ENCODE measurements at places on chromosomes 4 and X. TPM values are rescaled to one million over a fixed set of nuclear protein-coding genes. Genes with fewer than 3 reads are reported as not detected.

DNA sequence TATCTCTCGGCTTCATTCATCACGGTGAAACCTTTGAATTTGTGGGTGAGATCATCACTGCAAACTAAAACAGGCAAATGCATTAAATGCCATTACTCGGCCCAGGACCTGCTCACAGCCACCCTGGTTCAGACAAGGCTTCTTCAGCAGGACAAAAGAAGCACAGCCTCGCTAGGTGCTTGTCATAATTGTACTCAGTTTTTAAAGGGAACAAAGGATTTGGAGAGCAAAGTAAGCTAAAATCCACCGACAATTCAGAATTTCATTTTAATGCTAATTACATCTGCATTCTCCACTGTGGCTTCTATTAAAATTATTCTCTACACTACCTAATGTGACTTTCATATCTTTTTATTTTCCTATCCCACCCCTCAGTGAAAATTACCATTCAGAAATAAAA, 57.0 kb downstream of the PCYT1B start:
- H3K4me3 ChIP-seq, result no peak overlapping the region
- H3K36me3 ChIP-seq, result no peaks in the 10 kb centered on the region
- no peaks in the 10 kb centered on the region for H3K4me1 ChIP-seq
- no peak overlapping the region for H3K27ac ChIP-seq

DNA sequence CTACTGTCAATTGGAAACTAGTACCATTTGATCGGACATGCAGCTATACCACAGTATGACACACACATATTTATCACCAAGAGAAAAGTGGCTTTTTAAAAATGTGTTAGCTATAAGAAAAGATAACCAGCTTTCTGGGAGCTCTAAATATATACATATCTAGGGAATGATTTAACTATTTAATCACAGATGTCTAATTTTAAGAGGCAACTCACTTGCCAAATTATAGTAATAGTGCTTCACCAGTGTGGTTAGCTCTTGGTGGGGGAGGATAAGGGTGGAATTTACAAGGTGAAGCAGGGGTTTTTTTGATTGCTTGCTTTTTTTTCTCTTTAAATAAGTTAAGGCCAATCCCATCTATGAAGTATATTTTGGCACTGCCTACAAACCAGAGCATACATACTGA, 547.7 kb upstream of the DIPK2B start:
- DNase-seq, result no peak
- no peak overlapping the region for H3K4me3 ChIP-seq
- peak overlapping the region; percentile 94 for H3K27ac ChIP-seq

DNA sequence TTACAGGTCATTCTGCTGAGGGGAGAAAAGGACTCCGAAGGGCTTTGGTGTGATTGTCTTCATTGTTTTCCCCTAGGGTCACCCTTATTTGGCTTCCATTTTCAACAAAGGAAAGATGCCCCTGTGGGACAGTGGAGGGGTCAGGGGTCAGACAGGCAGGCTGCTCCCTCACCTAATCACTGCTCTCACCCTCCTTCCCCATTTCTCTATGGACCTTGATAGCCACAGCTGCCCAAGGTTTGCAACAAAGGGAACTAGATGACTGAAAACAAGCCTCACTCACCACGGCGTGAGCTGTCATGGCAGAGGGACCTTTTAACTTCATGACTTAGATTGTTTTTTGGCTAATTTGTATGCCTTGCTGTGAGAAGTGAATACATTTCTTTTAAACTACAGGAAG, 40.7 kb downstream of the C4orf51 start:
- H3K4me1 ChIP-seq, result no peaks in the 10 kb centered on the region
- no peak overlapping the region for H3K27ac ChIP-seq
- no peak for DNase-seq
- H3K27me3 ChIP-seq, result no peaks in the 10 kb centered on the region
- H3K4me3 ChIP-seq, result no peak overlapping the region

DNA sequence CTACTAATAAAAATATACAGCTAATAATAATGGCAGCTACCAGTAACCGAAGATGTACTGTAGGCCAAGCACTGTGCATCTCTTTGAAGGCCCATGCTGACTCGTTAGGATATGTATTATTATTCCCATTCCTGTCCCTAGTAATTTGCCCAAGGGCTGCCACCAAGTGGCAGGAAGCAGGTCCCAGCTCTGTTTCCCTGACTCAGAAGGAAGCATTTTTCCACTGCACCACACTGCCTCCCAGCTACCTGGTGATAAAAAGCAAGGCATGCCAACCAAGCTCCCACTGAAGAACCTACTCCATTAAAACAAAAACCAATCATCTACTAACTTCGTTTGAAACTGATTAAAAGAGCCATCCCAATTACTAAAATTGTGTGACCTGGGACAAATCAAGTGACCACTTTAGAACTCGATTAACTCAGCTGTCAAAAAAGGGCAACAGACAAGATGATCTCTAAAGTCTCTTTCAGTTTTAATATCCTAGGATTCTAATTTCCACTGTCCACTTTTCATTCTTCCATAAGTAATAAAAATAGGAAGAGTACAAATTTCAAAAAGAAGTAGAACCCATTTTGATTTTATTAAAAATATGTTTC, 24.3 kb upstream of the PGM2 start:
- no peaks in the 10 kb centered on the region for H3K36me3 ChIP-seq
- DNase-seq, result peak; percentile 86
- H3K27ac ChIP-seq, result no peak overlapping the region
- H3K4me1 ChIP-seq, result no peaks in the 10 kb centered on the region

GRCh38 chrX:17405225-17405969, 30.4 kb downstream of the NHS start:
- peak overlapping the region; percentile 55 for H3K27ac ChIP-seq
- no peaks in the 10 kb centered on the region for H3K27me3 ChIP-seq
- peak; percentile 66 for DNase-seq
- peaks cover 33% of the 10 kb centered on the region for H3K4me1 ChIP-seq
- H3K4me3 ChIP-seq, result 0 out of 2 replicates have a peak overlapping the region, but pooled peaks have one; percentile 1
- no peaks in the 10 kb centered on the region for H3K36me3 ChIP-seq

DNA sequence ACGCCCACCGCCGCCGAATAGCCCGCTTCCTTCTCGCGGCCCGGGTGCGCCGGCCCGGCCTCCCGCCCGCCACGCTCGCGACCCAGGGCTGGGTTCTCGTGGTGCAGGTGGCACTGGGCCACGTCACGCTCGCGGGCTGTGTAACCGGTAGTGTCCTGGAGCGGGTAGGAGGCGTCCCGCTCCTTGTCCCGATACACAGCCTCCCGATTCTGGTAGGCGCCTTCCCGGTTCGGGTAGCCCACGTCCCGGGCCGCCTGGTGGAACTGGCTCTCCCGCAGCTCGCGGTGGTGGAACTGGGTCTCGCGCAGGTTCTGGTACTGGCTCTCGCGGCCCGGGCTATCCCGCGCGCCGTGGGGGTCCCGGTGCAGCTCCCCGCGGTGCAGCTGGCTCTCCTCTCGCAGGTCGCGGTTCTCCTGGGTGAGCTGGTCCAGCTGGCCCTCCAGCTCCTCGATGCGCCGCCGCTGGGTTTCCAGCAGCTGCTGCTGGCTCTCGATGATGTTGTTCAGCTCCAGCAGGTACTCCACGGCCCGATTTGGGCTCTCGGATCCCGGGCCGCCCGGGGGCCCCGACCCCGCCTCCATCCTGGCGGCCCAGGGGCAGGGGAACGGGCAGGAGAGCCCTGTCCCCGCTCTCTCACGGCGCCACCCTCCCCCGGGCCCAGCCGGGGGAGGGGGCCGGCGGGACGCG, 39.3 kb upstream of the IQSEC2 start:
- H3K36me3 ChIP-seq, result no peaks in the 10 kb centered on the region
- H3K4me3 ChIP-seq, result peak overlapping the region; percentile 62
- 0 out of 2 replicates have a peak, but pooled peaks cover 5% of the 10 kb centered on the region for H3K27me3 ChIP-seq
- no peak overlapping the region for H3K27ac ChIP-seq

DNA sequence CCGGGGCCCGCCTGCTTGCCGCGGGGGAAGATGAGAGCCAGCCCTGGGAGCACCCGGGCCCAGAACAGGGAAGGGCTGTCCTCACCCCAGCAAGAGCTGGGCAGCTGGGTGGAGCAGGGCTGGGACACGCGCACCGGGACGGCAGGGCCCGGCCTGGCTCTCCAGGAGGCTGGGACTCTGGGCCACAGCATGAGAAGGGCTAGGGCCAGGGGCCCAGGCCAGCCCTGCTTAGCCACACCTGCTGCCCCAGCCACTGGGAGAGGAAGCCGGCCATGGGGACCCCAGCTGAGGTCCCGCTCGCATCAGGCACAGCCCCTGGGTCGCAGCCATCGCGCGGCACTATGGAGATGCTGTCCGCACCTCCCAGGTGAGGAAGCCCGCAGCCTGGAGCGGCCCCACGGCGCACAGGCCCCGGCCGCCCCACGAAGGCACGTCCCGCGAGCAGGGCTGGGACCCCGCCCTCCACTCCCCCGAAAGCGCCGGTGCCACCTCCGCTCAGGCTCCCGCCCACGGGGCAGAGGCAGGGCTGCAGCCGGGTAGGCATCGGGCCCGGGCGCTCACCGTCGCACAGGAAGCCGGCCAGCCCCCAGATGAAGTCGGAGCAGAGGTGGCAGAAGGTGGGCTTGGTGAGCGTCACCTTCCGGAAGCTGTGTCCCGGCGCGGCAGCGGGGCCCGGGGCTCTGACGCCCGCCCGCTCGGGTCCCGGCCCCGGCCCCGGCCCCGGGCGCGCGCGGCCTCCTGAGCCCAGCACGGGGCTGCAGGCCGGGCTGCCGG, 531 bp downstream of the DGKQ start:
- peak overlapping the region; percentile 68 for H3K4me3 ChIP-seq
- H3K4me1 ChIP-seq, result peaks cover 19% of the 10 kb centered on the region
- no peak for DNase-seq
- H3K27me3 ChIP-seq, result no peaks in the 10 kb centered on the region

DNA sequence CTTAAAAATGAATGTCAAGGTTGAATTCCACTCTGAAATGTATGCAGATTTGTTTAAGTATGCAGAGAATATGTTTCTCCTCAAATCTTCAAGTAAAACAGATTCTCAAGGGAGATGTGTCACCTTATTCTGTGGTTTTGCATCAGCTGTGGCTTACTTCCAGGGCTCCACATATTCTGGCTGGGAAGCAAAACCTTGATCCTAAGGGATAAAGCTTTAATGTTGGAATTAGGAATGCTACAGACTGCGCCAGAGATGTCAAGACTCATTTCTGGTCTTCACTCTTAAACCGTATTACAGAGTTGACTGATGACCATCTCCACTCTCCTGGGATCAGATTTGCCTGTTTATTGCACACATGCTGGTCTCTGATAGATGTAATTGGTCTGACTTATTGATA, 143.9 kb upstream of the DIPK2B start:
- no peaks in the 10 kb centered on the region for H3K4me1 ChIP-seq
- DNase-seq, result no peak
- H3K4me3 ChIP-seq, result no peak overlapping the region

PABPC1L2A gene
- not detected for total RNA-seq

ASMT gene
- total RNA-seq, result not detected

F9 gene
- not detected for total RNA-seq

BRS3 gene
- total RNA-seq, result not detected

TMEM47 gene
- total RNA-seq, result 0.10 TPM

SMIM43 gene
- not detected for total RNA-seq

CENPVL1 gene
- not detected for total RNA-seq

Measured in HCT116 (cell line).